ENCODE measurements at places on chromosomes 16 and 17. TPM values are rescaled to one million over a fixed set of nuclear protein-coding genes. Genes with fewer than 3 reads are reported as not detected.

Gene CCDC154
- total RNA-seq: 0.48 TPM

Gene ERI2
- total RNA-seq: 26.7 TPM

Gene CD19
- 4.8 TPM for total RNA-seq

Gene TMEM204
- 6.7 TPM for total RNA-seq

Gene NACA2
- total RNA-seq: not detected

Gene PRR29
- total RNA-seq: not detected

Gene TANC2
- 86.9 TPM for total RNA-seq

Gene SULT1A1
- 1.7 TPM for total RNA-seq

Gene LPCAT2
- 47.7 TPM for total RNA-seq

GRCh38 chr17:41332239-41332638 lies 16.7 kb upstream of the KRTAP17-1 start:
- DNase-seq: no peak

DNA sequence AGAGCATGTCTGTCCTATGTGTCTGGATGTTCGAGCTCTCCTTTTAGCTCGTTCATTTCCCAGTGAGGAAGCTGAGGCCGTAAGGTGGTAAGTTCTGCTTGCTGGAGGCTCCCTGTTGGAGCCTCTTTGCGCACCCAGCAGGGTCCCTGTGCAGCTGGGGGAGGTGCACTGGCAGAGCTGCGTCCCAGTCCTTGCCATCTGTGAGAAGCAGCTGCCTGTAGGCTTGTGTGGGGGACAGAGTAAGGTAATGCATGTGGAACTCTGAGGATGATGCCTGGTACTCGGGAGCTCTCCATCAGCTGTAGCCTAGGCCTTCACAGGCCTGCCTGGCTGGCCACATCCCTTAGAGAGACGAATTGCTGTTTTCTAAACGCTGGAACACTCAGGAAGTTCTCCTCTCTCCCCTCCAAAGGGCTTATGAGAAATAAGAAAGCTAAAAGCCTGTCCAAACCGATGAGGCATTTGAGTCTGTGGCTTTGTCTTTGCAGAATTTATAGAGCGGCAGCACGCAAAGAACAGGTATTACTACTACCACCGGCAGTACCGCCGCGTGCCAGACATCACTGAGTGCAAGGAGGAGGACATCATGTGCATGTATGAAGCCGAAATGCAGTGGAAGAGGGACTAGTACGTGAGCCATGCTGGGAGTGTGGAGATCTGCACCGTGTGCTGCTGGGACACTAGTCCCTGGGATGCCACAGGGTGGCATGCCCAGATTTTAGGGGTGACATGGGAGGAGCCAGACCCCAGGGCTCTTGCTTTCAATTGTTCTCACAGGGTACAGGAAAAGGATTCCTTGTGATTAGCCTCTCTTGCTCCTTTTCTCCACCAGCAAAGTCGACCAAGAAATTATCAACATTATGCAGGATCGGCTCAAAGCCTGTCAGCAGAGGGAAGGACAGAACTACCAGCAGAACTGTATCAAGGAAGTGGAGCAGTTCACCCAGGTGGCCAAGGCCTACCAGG lies 1.6 kb downstream of the NDUFB10 start:
- no peak for DNase-seq

- peak; percentile 35 for DNase-seq
These were observed at the start of gene ABCC1 for GRCh38 chr16:15949210-15950160. Gene ABCC1 (plus strand): TSS chr16:15949616. CDS start chr16:15949752, 136 bp downstream.

- no peak for DNase-seq
These were observed 655.3 kb downstream of the WWOX start for GRCh38 chr16:78754713-78755112.

- DNase-seq: no peak
These were observed 216.1 kb downstream of the ABCC12 start for GRCh38 chr16:47939680-47940079.

GRCh38 chr16:68902003-68902968 lies 59.0 kb downstream of the TANGO6 start:
- peak; percentile 70 for DNase-seq

DNA sequence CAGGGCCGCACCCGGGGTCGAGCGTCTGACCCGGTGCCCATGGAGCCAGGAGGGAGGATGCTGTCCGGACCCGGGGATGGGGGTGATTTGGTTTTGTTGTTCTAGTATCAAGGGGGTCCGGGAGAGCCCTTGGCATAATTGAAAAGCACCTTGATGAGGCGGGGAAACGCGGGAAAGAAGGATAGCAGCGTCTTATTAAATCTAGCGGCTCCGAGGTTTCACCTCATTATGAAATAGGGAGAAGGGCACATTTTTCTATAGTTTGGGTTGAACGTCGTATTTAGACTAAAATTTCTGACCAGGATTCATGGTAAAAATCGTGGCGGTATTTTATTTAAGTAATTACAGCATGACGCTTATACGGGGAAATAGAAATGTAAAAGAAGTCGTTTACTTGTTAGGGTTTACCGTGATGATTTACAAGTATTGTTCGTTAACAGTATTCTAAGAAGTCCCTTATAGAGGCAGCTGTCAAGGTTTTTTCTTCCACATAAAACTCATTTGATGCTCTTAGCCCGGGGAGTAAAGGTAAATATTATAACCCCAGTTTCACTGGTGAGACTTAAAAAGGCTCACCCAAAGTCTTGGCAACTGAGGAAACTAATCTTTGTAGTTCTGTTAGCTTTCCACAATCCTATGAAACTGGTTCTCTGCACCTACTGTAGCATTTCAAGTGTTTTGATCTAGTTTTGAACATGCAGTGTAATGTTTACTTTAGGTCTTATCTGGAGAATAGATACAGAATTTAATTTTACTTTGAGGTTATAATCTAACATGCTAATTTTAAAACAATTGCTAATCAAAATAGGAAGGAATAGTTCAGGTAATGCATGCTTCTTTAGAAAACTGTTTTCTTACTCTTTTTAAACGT lies 756 bp downstream of the LUC7L3 start:
- DNase-seq: no peak

DNA sequence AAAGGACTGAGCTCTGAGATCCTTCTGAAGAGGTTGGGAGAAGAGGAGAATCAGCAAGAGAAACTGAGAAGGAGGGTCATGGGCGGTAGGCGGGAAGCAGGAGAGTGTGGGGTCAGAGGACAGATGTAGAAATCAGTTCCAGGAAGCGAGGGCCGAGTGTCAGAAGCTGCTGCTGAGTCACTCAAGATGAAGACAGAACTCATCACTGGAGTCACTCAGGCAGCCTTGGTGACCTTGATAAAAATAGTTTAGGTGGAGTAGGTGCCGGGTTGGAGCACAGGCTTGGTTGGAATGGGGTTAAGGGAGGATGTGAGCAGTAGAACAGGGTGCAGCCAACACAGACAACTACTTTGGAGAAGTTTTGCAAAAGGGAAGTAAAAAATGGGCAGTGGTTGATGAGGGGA lies 6.1 kb upstream of the ITGAM start:
- DNase-seq: peak; percentile 12

GRCh38 chr16:21610766-21611165 lies 11.4 kb downstream of the METTL9 start:
- no peak for DNase-seq

DNA sequence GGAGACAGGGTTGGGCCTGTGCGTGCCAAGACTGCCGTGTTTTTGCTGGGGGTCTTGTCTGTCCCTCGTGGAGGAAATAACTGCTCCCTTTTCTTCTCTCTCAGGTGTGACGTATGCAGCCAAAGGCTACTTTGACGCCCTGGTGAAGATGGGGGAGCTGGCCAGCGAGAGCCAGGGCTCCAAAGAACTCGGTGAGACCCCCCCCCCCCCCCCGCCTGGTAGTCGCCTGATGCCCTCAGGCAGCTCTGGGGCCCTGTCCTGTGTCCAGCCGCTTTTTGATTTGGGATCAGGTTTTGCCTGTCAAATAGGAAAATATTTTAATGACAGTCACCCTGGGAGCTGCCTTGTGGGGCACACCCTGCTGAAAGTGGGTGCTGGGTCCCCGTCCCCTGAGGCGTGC lies 22.8 kb downstream of the BAIAP2 start:
- no peak for DNase-seq

GRCh38 chr17:22669721-22670120 lies 977.4 kb downstream of the KCNJ18 start:
- DNase-seq: no peak

DNA sequence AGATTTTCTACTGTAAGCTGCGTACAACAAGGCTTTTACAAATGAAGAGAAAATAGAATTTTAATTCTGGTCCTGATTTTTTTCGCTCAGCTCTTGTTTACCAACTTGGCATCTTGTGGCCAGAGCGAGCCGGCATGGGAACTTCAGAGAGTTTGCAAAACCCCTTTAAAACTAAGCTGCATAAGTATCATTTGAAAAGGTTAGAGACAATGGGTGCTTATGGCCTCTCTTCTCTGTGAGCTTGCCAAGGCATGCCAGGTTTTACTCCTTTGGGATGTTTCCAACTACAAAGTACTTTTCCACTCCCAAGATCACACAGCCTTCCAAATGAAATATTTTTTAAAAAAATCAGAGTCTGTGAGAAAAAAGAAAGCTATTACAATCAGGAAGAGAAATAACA lies 62.4 kb upstream of the FA2H start:
- DNase-seq: no peak

- DNase-seq: no peak
These were observed 1.8 kb upstream of the ARHGAP23 start for GRCh38 chr17:38426441-38426840.

- peak; percentile 24 for DNase-seq
These were observed 90.9 kb upstream of the BCAR1 start for GRCh38 chr16:75342308-75342811.

- DNase-seq: peak; percentile 40
These were observed 158.1 kb downstream of the VPS53 start for GRCh38 chr17:556431-556995.

DNA sequence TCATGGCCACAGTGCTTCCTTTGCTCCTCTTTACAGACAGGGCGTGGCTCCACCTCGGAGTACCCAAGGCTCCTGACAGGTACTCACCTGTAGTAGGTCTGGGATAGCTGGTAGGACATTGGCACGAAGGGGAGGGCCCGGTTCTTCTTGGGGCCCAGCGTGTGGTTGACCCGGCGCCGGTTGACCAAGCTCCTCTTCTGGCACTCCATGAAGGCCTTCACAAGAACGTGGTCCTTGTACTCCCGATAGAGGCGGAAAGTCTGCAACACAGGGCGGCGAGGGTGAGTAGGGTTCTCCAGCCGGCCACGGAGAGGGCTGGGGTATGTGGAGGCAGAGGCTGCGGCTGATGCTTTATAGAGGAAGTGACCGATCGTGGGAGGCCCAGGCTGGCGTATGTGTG lies 69.7 kb downstream of the IL21R start:
- no peak for DNase-seq
